CD8-positive, alpha-beta memory T cell (primary cell): ENCODE measurements at places on chromosomes 12 and 14.

DNA sequence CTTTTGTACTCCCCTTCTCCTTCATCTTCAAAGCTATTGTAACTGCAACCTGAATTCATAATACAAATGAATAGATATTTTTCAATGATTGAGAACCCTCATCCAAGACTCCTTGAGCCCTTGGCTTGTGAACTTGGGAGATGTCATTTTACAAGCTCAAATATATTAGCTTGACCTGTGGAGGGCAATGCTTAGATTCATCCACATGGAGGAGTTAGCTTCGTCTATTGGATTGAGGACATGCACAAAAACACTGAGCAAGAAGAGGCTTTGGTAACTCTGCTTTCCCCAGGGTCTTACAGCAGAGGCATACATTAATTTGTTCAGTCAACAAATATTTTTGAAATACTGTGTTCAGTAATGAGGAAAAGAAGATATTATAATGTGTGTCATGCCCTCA, 101.1 kb downstream of the OTOGL start:
- no peak overlapping the region for H3K4me3 ChIP-seq
- no peaks in the 10 kb centered on the region for H3K27me3 ChIP-seq
- no peak for DNase-seq
- no peak overlapping the region for H3K27ac ChIP-seq

GRCh38 chr14:59161561-59162175, 26.8 kb upstream of the DAAM1 start:
- DNase-seq: no peak
- no peak overlapping the region for H3K27ac ChIP-seq
- no peak overlapping the region for H3K4me3 ChIP-seq
- no peaks in the 10 kb centered on the region for H3K27me3 ChIP-seq
- no peaks in the 10 kb centered on the region for H3K4me1 ChIP-seq

GRCh38 chr14:55781046-55781445, 201.0 kb downstream of the KTN1 start:
- H3K4me1 ChIP-seq: no peaks in the 10 kb centered on the region
- H3K4me3 ChIP-seq: no peak overlapping the region
- DNase-seq: no peak

DNA sequence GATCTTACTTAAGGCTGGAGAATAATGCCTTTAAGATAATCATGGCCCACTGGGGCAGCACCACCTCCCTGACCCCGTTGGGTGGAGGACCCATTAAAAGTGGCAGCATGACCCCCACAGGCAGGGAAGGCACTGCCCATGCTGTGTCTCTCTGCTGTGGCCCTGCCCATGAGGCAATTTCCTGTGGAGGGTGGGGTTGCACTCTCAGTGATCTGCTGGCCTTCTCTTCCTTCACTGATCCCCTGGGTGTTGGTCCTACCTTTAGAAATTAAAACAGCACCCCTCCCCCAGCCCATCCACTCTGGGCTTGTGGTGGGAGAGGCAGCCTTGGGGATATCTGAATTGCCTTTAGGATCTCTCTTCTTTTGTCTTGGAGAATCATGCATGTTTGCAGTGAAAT, 17.3 kb downstream of the KLRK1 start:
- H3K4me3 ChIP-seq: no peak overlapping the region
- H3K36me3 ChIP-seq: peaks cover 12% of the 10 kb centered on the region
- no peak overlapping the region for H3K27ac ChIP-seq
- H3K27me3 ChIP-seq: no peaks in the 10 kb centered on the region

DNA sequence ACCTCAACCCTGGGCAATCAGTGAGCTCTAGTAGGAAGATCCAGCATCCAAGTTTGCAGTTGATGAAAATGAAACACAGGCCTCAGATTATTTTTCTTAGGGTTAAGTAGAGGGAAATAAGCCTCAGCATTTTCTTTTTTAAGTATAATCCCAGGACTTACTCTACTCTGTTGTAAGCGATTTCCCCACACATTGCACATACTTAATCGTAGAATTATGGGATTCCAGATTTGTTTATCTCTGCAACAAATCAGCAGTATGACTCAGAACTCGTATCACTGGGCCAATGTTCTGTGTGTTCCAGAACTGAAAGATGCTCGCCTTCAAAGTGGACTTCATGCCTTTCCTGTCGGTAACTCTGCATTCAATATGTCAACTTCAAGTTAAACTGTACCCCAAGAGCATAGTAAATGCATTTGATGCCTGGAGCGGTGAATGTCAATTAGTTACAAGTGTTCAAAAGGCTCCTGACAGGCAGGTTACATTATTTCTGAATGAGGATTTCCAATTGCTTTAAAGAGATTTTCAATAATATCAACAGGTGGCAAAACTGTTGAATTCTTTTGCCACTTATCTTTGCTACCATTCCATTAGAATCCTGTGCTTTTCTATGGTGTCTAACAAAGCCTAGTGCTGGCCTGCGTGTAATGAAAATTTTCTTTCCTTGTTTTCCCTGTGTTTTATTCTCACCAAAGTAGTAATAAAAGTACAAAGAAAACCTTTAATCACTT, 323.8 kb upstream of the SYT1 start:
- H3K4me1 ChIP-seq: no peaks in the 10 kb centered on the region
- no peak overlapping the region for H3K4me3 ChIP-seq

GRCh38 chr12:6855322-6855721, 3.4 kb downstream of the USP5 start:
- no peak overlapping the region for H3K27ac ChIP-seq
- H3K36me3 ChIP-seq: peaks cover 41% of the 10 kb centered on the region
- no peak for DNase-seq
- peaks cover 18% of the 10 kb centered on the region for H3K4me1 ChIP-seq
- H3K4me3 ChIP-seq: no peak overlapping the region
- no peaks in the 10 kb centered on the region for H3K27me3 ChIP-seq

DNA sequence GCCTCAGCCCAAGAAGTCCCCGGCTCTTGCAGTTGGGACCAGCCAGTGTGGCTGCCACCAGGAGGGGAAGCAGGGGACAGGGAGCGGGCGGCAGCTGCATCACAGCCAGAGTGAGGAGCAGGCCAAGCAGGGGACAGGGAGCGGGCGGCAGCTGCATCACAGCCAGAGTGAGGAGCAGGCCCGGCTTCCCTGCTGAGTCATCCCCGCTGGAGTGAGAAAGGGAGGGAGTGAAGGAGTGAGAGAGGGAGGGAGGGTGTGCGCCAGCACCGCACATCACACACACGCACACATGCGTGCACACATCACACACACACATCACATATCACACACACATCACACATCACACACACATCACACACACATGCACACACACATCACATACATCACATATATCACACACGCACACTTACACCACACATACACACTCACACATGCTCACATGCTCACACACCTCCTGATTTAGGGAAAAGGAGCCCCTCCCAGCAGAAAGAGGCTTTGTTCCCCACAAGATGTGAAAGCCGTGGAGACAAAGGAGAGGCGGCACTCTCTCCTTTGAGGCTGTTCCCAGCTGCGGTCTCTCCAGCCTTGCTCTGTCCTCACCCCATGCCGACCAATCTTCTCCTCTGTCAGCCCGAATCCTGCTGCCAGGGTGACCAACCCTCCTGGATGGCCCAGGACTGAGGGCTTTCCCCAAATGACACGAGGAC, 16.7 kb upstream of the ZDHHC22 start:
- no peak for DNase-seq
- no peak overlapping the region for H3K27ac ChIP-seq
- peaks cover 4% of the 10 kb centered on the region for H3K27me3 ChIP-seq
- H3K4me3 ChIP-seq: no peak overlapping the region
- H3K4me1 ChIP-seq: no peaks in the 10 kb centered on the region
- no peaks in the 10 kb centered on the region for H3K36me3 ChIP-seq

DNA sequence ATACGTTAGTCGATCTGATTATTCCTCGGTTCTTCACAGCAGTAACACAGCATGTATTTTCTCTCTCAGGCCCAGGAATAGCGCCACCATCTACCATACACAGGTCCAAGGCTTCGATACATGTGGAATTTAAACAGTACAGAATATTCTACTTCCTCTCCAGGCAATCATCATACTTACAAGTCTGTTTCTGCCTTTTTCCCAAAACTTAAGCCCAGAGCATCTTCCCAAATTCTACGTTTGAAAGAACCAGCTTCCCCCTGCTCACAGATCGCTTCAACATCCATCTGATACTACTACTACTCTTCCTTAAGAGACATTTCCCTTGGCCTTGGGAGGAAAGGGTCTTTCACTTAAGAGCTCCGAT, 626 bp downstream of the TXNDC16 start:
- DNase-seq: no peak
- H3K4me1 ChIP-seq: peaks cover 22% of the 10 kb centered on the region

DNA sequence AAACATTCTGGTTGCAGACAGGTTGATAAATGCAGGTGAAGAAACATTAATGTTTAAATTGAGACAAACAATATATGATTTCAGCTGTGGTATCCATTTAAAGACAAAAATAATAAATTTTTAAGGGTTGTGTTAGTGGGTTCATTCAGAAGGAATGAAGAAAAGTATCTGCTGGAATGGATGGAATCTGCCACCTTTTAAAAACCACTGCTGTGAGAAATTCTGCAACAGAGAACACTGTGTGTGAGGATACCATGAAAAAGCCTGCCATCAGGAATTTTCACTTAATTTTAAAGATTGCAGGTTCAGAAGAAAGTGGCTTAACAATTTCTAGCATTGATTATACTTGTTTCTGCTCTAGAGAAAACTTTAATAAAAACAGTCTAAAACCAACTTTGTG, 184.6 kb upstream of the SOX5 start:
- H3K4me3 ChIP-seq: no peak overlapping the region
- DNase-seq: no peak
- no peaks in the 10 kb centered on the region for H3K27me3 ChIP-seq

- H3K36me3 ChIP-seq: peaks cover 22% of the 10 kb centered on the region
- DNase-seq: no peak
- no peak overlapping the region for H3K27ac ChIP-seq
- no peaks in the 10 kb centered on the region for H3K27me3 ChIP-seq
- H3K4me3 ChIP-seq: no peak overlapping the region
Measured at GRCh38 chr14:63960926-63961567, 108.2 kb downstream of the SYNE2 start.
